AG04449 (cell line): ENCODE measurements at places on chromosomes 2 and 18.

DNA sequence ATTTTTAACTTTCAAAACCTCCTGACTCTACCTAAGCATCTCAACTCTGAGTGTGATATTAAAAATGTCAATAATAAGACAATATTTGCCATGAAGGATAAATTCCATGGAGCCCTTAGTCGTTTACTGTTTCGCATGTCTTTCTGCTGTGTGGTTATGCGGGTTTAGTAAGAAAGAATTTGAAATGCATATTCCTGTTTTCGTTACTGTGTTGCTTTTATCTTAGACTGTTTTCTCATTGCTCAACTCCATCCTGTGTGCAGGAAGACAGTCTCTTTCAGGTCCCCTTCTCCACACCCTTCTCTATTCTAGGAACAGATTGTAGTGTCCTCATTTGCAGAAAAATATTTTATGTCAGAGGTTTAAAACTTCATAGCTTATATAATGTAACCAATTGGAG lies 82.5 kb upstream of the MAP3K20 start:
- DNase-seq: no peak

GRCh38 chr2:238669046-238669445 lies 178.8 kb upstream of the TWIST2 start:
- no peak for DNase-seq

DNA sequence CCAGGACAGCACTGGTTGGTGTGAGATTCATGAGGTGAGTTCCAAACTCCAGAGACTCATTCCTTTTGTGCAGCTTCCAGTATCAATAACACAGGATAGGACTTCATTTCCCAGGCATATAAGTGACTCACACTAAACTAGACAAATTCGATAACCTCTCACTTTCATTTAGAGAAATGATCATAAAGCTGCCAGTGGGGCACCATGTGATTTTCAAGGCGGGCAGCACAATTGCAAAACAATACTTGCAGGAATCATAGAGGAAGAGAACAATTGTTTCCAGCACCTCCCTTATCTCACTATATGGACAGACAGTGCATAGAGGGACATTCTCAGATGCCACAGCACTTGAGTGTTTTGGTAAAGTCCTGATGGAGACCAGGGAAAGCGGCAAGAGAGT lies 31.3 kb upstream of the DNAH7 start:
- no peak for DNase-seq

GRCh38 chr2:49830846-49831245 lies 676.5 kb upstream of the FSHR start:
- DNase-seq: no peak

DNA sequence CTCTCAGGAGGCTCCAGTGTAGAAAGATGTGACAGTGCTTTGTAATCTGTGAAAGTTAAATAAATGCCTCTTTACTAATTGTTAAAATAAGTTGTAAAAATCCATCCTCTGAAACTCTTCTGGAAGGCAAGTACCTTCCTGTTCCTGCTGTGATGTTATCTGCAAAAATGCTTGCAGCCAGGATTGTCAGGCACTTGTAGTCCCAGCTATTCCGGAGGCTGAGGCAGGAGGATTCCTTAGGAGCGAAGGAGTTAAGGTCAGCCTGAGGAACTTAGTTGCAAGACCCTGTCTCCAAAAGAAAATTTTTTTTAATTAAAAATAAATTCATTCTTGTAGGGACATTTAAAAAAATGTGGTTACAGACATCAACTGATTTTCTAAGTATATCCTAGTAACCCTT lies 22.7 kb upstream of the BMPR2 start:
- no peak for DNase-seq

- no peak for DNase-seq
Measured at GRCh38 chr2:122263746-122264145, 508.3 kb downstream of the TSN start.
